Smooth muscle cell of the brain vasculature (primary cell): ENCODE measurements at places on chromosomes 2 and 18.

DNA sequence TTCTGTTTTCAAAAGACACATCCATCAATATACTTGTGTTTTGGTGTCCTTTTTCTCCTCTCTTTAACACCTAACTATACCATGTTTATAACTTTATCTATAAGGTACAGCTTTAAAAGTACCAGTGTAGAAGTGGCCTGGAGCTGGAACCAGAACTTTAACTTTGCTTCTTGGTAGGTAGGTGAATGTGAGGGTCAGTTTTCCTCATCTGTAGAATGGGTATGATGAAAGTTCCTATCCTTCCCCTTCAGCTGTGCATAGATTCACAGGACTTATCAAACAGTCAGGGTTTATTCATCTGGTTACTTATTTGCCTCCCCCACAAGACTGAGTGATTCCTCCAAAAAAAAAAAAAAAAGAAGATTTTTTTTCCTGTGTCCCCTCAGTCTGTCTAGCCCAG lies 12.7 kb downstream of the KCTD1 start:
- DNase-seq, result no peak

DNA sequence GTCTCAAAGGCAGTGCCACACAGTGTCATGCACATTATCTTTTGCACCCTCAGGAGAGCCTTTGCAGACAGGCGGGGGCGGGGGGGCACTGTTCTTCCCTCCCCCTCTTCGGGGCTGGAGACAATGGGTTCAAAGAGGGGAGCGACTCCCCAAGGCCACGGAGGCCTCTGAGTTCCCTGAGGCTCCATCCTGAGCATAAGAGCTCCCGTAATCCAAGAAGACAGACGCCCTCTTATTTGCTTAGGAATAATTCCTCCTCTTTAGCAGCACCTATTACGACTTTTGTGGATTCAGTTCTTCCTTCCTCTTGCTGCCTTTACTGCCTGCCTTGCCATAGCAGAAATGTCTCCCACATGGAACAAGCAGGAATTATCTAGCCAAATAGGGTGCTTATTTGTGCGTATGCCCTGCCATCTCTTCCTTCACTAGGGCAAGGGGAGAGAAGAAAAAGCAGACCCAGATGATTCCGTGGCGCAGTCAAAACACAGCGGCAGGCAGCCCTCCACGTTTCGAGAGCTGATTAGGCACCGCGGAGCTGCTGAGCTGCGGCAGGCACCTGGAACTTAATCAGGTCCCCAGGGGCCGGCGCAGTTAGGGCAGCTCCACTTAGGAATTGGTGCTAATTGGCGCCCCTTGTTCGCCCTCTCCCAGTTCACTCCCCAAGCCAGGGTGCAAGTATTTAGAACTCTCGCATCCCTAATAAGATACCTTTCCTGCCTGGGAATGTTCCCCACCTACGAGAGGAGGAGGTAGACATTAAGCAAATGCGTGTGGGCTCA lies 233.4 kb upstream of the MYT1L start:
- no peak for DNase-seq

DNA sequence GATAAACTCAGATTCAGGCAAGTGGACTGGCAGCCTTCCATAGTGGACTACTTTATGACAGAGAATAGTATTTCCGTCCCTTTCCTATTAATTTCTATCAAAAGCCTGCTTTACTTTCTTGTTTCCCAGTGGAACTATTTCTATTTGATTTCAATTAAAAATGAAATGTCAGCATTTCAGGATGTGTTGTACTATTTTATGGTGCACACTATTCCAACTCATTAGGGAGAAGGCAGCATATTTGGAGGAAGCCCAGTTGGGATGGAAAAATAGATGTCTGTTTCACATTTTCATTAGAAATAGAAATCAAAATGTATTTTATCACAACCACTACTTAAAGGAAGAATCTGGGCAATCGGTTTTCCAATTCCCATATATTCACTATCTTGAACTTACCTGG lies 37.9 kb upstream of the TCF4 start:
- no peak for DNase-seq

DNA sequence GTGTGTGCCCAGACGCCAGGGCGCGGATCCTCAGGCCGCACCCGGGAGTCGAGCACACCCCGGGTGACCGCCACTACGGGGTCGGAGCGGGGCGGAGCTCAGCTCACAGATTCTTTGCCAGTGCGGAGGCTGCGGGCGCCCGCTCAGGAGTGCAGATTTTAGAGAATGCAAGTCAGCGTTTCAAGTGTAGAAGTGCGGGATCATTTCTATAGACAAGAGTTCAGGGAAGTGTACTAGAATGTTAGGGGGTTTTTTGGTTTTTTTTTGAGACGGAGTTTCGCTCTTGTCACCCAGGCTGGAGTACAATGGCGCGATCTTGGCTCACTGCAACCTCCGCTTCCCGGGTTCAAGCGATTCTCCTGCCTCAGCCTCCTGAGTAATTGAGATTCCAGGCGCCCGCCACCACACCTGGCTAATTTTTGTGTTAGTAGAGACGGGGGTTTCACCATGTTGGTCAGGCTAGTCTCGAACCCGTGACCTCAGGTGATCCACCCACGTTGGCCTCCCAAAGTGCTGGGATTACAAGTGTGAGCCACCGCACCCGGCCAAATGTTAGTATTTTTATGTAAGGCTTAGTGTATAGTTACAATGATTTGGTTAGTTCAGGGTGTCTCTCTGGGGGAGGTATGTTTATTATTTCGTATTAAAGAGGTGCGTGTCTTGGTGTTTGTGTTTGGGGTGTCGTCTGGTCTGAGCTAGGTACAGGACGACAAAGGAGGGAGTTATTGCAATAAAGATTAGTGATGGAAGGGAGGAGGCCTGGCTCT lies 619 bp upstream of the FAM168B start:
- DNase-seq, result no peak

GRCh38 chr18:24922491-24922890 lies 429.5 kb downstream of the ZNF521 start:
- DNase-seq, result no peak

DNA sequence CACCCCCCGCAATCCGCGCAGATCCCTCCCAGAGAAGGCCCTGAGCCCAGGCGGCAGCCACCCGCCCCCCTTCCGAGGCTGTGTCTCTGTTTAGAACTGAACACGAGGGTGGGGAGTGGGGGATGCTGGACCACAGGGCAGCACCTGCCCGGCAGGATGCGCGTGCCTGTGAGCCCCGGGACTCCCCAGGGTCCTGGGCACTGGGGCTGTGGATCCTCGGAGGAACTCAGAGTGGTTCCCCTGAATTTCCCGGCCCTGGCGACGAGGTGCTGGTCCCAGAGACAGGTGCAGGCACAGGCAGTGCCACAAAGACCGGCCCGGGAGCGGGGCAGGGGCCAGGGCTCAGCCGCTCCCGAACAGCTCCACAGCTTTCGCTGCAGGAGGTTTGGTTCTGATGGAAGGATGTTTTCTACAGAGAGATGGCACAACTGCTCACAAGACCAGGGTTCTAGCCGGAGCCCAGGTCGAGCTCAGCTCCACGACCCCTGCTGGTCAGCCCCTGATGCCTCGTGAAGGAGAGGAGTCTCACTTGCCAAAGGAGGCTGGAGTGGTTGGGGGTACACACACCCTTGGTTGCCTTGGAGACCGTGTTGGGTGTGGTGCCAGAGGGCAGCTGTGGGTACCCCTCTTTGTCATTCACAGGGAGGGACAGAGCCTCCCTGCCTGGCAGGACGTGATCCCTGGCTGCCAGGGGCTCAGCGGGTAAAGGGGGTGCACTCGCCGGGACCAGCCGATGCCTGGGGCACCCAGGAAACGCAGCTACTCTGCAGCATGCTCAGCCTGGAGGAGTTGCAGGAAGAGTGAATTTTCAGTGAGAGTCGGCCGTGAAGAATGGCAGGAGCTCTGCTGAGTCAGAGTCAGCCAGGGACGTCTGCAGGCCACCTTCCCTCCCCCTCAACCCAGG lies 4.4 kb upstream of the NEU4 start:
- no peak for DNase-seq

DNA sequence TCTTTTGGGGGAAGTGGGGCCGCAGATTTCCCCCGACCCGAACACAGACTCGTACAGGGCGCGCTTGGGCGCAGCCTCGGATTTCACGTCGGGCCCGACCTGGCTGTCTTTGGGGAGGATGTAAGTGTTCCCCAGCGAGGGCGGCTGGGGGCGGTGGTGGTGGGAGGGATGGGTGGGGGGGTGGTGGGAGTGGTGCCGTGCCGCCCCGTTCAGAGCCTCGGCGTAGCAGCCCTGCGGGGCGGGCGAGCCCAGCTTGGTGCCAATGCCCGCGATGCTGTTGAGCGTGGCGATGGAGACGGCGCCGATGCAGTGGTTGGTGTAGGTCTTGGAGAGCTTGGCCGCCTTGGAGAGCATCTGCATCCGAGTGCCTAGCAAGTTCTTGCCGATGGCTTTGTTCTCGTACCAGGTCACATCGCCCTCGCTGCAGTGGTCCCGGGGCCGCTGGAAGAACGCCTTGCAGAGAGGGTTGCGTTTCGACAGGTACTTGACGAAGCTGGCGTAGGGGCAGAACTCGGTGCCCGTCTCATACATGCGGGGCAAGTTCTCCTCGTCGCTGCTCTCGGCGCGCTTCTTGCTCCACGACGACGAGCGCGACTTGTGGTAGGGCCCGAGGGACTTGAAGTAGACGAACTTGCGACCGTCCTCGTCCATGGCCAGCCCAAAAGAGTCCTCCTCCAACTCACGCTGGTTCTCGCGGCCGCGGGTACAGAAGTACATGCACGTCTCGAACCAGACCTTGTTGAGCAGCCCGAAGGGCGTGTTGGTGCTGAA lies 1.3 kb downstream of the KCTD1 start:
- DNase-seq, result no peak

DNA sequence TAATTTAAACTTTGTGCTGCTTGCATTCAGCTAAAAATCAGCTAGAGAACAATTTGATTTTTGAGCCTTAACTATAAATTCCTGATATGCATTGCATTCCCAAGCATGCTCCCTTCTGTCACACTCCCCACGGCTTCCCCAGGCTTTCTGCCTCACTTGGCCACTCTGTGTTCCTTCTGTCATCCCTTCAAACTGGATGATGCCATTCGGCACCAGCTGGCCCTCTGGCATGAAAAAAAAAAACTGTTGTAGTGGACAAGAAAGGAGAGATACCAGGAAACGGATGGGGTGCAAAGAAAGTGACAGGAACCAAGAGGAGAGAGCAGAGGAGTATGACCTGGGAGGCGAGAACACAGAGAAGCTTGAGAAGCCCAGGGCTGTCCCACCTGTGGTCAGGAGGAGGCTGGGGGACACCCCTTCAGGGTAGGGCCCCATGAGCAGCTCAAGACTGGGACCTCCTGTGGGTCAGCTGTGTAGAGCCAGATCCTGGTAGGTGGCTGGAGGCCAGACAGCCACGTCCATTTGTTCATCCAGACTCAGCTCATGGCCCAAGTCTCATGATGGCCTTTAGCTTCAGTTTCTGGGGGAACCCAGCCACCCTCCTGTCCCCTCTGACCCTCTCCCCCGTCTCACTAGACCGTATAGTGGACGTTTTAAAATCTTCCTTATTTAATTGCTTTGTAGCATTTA lies 211.8 kb downstream of the GBX2 start:
- no peak for DNase-seq

DNA sequence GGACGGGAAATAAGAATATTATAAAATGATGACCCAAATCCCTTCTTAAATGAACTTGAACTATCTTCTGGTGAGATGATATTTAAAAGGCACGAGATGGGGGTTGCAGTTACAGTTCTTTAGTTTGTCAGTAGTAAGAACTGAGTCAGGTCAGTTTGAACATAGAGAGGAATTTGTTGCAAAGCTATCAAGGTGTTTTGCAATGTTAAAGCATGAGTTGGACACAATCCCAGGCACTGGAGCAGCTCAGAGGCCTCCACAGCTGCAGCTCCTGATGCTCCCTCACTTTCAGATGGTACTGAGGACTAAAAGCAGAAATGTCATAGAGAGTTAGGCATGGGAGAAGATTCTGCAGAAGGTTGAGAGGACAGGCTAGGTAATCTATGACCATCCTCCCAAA lies 236.0 kb downstream of the BCL2 start:
- DNase-seq, result no peak

DNA sequence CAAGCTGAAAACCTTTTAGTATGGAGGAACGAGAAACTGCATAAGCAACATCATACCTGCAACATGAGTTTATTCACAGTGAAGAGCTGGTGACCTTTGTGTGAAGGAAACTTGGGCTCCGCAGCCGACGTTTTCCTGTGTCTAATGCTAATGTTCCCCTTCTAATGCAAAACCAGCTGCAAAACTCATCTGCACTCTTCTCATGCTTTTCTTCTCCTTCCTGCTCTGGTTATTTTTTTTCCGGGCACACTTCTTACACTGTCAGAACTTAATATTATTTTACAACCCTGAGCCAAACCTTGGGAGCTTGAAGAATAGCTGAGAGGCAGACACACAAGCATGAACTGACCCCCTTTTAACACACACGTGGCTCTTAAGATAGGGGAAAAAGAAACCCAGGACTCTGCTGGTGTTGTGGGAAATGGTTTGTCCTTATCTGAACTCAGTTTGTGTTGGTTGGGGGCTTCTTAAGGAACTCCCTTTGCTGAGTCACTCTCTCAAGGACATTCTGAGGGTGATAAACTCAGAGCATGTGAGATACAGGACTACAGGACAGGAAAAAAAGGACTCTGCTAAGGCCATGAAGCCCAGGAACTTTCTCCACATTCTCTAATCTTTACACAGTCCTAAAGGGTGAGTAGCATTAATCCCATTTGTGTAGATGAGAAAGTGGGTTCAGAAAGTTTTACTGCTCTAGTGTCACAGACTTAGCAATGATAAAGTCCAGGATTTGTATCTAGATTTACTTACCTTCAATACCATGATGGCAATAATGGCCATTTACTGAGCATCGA lies 439.3 kb upstream of the TRIB2 start:
- no peak for DNase-seq

GRCh38 chr2:48315896-48316194 lies 214.1 kb upstream of the STON1 start:
- DNase-seq, result no peak

DNA sequence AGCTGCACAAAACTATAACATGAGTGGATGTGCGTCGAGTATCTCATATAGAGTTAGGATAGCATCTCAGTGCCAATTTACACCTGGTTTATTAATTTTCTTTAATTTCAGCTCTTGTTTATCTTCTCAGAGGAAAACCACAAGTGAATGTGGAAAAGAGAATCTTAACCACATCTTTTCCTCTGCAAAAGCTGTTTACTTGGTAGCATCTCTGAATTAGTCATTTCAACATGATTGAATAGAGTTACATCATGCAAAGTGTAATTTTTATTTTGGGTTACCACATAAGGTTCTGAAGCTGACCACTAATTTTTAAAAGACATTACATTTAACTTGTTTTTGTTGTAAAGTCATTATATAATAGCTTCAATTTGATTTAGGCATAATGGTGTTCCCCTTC lies 83.8 kb upstream of the FAM237A start:
- DNase-seq, result no peak

DNA sequence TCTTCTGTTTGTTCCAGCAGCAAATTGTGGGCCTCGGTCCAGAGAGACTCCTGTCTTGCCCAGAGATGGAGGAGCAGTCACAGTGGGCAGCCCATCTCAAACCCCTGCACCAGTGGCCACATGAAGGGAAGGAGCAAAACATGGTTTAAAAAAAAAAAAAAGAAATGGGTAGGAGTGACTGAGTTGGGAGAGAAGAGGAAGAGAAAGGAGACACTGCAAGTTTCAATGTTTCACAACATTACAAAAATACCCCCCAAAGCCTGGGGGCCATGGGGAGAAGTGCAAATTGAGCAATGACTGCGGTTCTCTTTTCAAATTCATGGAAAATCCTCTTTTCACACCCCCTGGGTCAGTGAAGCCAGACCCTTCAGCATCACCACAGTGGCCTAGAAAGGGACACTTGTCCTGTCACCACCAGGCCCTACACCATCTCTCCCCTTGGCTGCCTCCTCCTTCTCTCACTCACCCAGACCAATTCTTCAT lies 117.1 kb downstream of the ZFP36L2 start:
- no peak for DNase-seq

- no peak for DNase-seq
Measured at GRCh38 chr2:129400826-129401225, 578.6 kb upstream of the RAB6C start.

- DNase-seq, result no peak
Measured at GRCh38 chr2:80340022-80340421, 35.5 kb upstream of the LRRTM1 start.
